ENCODE measurements at places on chromosomes 16 and 17.

DNA sequence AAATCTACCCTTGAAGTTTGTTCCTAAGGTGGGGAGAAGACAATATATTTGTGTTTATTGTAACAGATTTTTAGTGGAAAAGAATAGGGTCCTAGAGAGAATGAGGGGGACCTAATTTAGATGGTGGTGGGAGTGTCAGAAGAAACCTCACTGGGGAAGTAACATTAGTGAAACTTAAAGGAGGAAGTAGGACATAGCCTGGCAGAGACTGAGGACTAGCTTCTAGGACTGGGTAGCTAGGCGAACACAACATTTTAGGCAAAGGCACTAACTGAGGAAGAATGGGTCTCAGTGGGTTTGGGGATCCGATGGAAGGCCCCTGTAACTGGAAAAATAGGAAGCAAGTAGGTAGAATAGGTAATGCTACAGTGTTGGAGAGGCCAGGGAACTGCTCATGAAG is 4.2 kb upstream of the ARL2BP start:
- DNase-seq, result no peak

DNA sequence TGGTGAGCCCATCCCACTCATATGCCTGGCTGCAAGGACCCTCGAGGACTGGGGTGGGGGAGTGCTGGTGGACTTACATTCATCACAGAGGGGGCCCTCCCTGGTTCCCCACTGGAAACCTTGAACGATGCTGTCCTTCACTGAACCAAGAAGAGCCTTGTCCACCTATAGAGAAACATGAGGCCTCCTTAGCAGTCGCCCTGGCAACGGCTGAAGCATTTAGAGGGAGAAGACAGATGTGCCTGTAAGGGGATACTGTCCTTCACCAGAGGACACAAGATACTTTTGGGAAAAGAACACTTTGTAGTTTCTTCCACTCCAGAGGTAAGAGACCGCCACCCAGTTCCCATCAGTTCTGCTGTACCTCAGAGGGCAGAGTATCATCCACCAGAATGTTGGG is 6.5 kb downstream of the HIGD1B start:
- DNase-seq, result no peak

- DNase-seq, result no peak
These were observed 70.3 kb upstream of the NOL11 start for GRCh38 chr17:67647482-67647881.

- DNase-seq, result peak; percentile 19
These were observed 996 bp downstream of the PCYT2 start for GRCh38 chr17:81909966-81910839.

DNA sequence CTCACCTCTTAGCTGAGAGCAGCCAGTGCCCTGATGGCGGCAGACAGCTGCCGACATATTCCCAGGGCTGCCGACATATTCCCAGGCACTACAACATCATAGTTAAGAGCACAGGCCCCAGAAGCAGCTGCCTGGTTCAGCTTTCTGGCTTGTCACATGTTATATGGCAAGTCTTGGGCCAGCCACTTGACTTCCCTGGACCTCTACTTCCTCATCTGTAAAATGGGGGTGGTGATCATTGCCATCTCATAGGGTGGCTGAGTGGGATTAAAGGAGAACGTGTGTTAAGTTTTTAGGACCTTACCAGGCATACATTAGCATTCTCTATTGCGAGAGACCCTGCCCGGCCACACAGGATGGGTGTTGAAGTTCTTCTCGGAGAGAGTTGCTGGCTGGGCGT is 19.1 kb downstream of the CDIPT start:
- no peak for DNase-seq

GRCh38 chr16:89962754-89963498 is 14.4 kb downstream of the DEF8 start:
- DNase-seq, result no peak

DNA sequence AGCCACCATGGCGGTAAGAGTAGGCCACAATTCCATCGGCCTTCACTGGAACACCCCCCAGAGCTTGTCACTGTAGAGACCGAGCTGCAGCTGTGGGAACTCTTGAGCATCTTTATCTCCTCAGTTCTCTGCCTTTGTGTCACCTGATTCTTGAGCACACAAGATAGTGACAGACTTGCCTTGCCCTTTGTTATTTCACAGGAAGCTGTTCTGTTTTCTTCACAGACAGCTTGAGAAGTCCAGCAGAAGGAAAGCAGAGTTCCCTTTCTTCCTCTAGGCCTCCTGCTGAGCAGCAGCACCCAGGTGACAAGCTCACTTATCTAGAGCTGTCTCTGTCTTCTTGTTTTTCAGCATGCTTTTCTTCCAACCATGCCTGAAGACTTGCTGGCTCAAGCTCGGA is 38.4 kb upstream of the ENDOV start:
- DNase-seq, result no peak

DNA sequence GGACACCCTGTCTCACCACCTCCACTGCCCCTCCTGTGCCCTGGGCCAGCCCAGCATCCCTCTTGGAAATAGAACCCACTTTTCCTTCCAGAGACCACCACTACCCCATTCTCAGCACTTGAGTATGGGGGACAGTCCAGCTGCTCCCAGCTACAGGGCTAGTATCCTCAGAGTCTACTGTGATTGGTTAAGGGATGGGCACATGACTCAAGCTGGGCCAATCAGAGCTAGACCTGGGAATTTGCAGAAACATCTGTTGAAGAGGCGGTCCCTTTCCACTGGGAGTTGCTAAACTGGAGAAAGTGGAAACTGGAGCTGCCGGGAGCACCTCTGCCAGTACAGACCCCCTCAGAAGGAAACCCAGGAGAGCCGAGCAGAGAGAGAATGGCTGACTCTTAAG is 156.6 kb downstream of the GSG1L start:
- DNase-seq, result no peak

DNA sequence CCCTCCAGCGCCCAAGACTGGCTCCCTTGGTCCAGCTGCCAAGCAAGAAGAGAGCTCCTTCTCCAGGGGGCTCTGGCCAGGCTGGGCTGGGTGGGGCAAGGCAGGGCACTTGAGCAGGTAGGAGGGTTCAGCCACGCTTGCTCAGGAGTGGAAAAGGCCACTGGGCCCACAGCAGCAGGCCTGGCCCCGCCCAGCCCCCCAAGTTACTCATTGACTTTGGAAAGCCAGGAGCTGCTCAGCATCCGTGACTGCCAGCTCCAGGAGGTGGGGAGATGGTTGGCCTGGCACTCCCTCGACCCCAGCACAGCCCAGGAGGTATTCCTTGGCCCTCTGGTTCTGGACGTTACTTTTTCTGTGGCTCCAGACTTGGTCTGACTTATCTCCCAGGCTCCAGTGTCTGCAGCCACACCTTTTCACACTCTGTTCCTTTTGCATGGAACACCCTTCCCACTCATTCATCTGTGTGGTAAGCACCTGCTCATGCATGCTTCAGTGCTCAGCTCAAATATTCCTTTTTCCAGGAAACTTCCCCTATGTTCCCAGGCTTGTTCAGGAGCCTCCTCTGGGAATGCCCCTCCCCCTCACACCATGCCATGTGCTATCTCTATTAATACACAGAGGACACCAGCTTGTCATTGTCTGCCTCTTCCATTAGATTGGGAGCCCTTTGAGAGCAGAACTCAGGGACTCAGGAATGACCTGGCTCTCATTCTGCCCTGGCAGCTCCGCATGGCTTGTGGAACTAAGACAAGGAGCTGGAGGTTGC is at the start of gene CDH16:
Gene CDH16, minus strand, starts transcription at position 83 of the 766 bp plus-strand sequence. CDS start 820 bp downstream, outside the sequence.
- no peak for DNase-seq

DNA sequence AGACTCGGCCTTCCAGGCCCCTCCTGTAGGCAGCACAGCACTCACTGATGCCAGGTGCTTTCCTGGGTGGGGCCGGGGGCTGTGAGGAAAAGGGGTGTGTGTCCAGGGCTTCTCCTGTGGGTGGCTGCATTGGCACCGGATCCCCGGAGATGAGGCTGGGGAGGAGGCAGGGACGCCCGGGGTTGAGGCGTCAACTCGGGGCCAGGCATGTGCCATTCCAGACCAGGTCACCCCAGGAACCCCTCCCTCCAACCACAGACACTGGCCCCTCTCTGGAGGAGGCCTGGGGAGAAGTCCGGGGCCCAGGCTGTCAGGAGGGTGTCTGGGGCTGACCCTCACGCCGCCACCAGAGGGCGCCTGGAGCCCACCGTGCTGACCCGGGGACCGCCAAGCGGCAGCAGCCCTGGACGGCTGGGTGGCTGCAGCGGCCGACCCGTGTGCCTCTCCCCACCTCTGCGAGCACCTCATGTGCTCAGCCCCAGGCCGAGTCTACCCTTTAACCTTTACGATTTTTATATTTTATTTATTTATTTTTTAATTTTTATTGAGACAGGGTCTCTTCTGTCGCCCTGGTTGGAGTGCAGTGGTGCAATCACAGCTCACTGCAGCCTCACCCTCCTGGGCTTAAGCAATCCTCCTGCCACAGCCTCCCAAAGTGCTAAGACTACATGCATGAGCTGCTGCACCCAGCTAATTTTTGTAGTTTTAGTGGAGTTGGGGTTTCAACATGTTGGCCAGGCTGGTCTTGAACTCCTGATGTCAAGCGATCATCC is 3.2 kb upstream of the METRN start:
- DNase-seq, result peak; percentile 42

- no peak for DNase-seq
These were observed 14.0 kb downstream of the LDHD start for GRCh38 chr16:75102595-75102994.

- no peak for DNase-seq
These were observed 167.4 kb upstream of the CACNG5 start for GRCh38 chr17:66667491-66668030.

DNA sequence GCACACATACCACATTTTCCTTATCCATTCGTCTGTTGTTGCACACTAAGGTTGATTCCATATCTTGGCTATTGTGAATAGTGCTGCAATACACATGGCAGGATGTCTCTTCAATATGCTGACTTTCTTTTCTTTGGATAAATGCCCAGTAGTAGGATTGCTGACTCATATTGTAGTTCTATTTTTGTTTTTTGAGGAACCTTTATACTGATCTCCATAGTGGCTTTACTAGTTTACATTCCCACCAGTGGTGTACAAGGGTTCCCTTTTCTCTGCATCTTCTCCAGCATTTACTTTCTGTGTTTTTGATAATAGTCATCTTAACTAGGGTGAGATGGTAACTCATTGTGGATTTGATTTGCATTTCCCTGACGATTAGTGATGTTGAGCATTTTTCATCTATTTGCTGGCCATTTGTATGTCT is 118.1 kb downstream of the STXBP4 start:
- peak; percentile 73 for DNase-seq

DNA sequence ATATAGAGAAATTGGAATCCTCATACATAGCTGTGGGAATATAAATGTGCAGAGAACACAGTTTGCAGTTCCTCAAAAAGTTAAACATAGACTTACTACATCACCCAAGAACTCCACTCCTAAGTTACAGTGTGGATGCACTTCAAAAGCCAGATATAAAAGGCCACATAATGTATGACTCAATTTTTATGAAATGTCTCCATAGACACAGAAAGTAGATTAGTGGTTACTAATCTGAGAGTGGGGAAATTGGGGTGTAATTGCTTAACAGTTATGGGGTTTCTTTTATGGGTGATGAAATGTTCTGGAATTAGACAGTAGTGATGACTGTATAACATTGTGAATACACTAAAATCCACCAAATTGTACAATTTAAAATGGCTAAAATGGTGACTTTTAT is 60.9 kb downstream of the CACNG1 start:
- DNase-seq, result peak; percentile 95

- DNase-seq, result no peak
These were observed 338.3 kb downstream of the BCAS3 start for GRCh38 chr17:61015966-61016365.

GRCh38 chr17:8965394-8966168 is at the start of gene PIK3R5:
Gene PIK3R5 (minus strand): TSS chr17:8965707. CDS start chr17:8911494, 54,213 bp downstream.
- no peak for DNase-seq

DNA sequence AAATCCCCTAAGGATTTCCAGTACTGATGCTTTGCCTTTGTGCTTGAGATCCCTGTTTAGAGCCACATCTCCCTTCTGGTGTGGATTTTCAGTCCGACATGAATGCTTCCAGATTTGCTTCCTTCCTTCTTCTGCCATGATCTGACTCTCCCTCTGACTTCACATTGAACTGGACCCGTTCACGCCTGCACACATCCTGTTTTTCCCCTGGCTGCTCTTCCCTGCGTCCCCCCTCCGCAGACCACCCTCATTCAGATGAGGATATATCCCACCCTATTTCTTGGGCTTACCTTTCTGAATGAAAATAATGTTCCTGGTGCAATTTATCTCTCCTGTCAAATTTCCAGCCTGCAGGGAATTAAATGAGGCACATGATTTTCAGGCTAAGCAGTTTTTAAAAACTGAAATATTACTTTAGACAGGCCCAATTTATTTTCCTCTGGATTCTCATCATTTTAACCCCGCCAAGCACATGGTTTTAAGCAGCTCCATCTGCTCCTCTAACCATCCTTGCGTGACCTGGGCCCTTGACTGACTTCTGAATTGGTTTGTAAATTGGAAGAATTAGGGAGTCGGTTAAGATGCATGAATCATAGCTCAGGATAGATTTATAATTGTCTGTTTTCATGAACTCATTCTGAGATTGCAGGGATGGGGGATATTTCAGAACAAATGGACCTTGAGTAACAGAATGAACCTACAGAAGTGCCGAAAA is 59.2 kb downstream of the BMERB1 start:
- DNase-seq, result peak; percentile 63

- no peak for DNase-seq
These were observed 2.4 kb upstream of the CDH16 start for GRCh38 chr16:66920924-66921680.

- no peak for DNase-seq
These were observed 85.7 kb downstream of the CDYL2 start for GRCh38 chr16:80718480-80719220.

DNA sequence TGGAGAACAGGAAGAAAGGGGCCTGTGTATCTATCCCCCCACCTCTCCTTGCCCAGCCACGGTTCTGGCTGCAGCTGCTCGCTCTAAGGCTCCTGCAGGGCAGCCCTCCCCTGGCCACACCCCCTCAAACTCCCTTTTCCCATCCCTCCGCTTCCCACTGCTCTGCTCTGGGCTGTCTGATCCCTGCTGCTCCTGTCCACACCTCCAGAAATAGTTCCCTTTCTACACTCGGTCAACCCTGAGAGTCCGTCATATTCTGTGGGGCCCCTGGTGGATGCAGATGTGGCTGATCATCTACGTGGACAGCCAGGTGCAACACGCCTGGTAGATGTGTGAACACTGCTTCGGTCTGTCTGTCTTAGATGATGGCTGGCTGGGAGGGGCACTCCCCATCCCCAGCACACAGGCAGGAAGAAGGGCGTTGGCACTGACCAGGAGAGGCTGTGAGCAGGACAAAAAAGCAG is 19.3 kb upstream of the KRT19 start:
- peak; percentile 90 for DNase-seq

- no peak for DNase-seq
These were observed 1938.8 kb downstream of the TP53TG3F start for GRCh38 chr16:35398180-35398579.

GRCh38 chr17:63995626-63996025 is 2.5 kb upstream of the PRR29 start:
- DNase-seq, result no peak

DNA sequence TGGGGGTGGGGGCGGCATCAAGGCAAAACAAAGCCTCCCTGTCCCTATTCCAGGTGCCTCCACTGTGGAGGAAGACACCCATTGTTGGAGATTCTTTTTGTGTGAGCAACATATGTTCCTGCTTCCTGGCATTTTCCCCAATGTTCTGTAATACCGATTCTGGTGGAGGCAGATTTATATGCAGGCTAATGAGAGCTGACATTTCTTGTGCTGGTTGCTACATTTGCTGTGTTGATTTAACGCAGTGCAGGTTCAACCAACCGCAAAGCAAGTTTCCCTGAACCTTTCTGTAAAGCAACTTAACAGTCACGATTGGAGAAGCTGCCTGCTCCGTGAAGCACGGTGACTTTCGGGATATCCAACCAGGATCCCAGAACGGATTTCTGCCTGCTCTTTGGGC is 260.5 kb downstream of the CBLN1 start:
- no peak for DNase-seq

GRCh38 chr17:15431196-15431595 is 36.2 kb downstream of the CDRT4 start:
- DNase-seq, result peak; percentile 97

GRCh38 chr17:65662196-65662595 is 100.7 kb upstream of the AXIN2 start:
- DNase-seq, result peak; percentile 93

Data from amniotic epithelial cell (primary cell).